GM13977 (cell line): ENCODE measurements at places on chromosomes 7 and 10.

GRCh38 chr10:36188461-36188860, 546.4 kb upstream of the FZD8 start:
- DNase-seq, result no peak

- DNase-seq, result no peak
Measured at GRCh38 chr7:108285003-108285368, 154.8 kb upstream of the LAMB4 start.

DNA sequence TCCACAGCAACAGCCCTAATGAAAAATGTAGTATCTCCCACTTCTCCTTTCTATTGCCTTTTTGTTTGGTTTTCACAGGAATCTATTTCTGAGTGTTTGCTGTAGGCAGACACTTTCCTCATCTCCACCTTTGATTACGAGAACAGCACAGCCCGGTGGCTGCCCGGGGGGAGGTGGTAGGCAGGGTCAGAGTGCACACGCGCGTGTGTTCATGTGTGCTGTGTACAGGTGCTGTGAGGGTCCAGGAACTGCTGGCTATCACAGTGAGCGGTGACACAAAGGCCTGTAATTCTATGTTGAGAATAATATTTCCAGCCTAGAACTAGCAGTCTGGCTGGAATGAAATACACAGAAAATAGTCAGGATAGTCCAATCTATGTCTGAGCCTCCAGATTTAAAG, 212.8 kb downstream of the ADARB2 start:
- DNase-seq, result no peak

GRCh38 chr10:27100813-27101347, 586 bp upstream of the ANKRD26 start:
- DNase-seq, result no peak

GRCh38 chr7:101666741-101667140, 37.6 kb upstream of the MYL10 start:
- DNase-seq, result no peak

DNA sequence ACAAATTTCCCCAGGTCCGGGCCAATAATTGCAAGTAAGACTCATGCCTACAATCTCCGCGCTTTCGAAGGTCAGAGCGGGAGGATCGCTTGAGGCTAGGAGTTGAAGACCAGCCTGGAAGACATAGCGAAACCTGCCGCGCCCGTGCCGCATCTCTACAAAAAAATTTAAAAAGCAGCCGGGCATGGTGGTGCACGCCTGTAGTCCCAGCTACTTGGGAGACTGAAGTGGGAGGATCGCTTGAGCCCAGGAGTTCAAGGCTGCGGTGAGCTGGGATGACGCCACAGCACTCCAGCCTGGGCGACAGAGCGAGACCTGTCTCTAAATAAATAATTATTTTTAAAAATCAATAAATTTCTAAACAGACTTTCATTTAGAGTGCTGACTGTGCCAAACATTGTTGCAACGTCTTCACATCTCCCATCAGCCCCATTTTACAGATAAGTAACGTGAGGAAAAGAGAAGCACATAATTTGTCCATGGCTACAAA, 494 bp upstream of the CFAP43 start:
- DNase-seq, result no peak
